ENCODE measurements at places on chromosomes 6 and 20.

GRCh38 chr6:110183292-110183885 lies 3.2 kb downstream of the CDC40 start:
- no peak for DNase-seq

DNA sequence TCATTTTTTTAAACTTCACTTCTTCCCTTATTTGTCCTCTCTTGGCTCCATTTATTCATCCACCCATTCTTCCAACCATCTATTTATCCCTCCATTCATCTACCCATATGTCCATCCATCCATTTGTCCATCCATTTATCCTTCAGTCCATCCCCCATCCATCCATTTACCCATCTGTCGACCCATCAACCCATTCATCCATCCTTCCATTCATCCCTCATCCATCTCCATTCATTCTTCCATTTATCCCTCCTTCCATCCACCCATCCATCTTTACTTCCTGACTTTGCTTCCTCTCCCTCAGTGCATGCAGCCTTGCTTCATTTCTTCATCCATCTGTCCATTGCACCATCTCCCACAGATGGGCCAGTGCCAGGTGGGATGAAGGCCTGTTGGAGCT lies 1.8 kb downstream of the CST11 start:
- no peak for DNase-seq

DNA sequence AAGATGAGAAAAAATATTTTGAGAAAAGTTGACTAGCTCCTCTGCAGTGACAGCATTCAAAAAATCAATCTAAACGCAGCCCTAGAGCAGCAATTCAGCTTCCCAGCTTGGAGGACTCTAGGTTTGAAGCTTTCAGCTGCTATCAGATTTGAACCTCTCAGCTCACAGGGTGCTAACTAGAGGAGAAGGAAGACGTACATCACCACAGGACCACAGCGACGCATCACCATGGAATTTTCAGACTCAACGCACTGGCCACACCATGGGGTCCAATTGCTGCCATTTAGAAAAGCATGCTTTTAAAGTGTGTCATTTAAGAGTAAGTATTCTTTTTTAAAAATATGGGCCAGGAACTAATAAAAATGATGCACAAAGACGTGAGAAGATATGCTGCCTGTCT lies 45.0 kb upstream of the FUCA2 start:
- no peak for DNase-seq

- DNase-seq = no peak
Measured at GRCh38 chr6:128346569-128346968, 173.8 kb downstream of the PTPRK start.

DNA sequence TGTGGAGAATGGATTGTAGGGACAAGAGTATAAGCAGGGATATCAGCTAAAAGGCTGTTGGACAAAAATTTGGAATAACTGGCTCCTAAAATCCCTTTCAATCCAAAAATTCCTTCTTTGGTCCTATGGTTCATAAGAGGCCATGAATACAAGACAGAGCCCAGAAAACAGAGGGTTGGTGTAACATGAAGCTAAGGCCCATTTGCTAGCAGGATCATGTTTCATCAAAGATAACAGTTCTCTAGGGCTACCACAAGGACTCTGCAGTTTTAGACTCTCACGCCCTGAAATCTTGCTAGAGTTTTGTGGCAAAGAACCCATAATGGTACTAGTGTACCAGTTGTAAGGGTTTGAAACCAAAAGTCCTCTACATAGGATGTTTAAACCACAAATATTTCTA lies 327.8 kb upstream of the TBX18 start:
- no peak for DNase-seq

DNA sequence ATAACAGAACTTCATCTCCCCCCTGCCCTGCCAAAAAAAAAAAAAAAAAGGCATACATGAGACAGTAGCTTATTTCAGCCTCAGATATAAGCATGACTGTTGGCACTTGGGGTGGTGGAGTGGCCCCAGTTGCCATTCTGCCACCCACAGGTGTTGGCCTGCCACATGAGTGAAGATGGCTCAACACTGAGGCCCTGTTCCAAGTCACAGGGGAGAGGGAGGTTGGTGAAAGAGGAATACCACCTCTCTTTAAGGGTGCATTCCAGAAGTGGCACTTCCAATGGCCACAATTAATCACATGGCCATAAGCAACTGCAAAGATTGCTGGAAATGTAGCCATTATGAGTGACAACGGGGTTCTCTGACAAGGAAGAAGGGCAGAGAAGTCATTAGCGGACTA lies 61.9 kb upstream of the JARID2 start:
- no peak for DNase-seq

- DNase-seq = no peak
Measured at GRCh38 chr6:36793296-36793912, 45.8 kb downstream of the CPNE5 start.

- DNase-seq = no peak
Measured at GRCh38 chr20:49823152-49823847, 10.7 kb downstream of the SLC9A8 start.

GRCh38 chr20:8631271-8631670 lies 437.6 kb upstream of the PLCB4 start:
- no peak for DNase-seq

DNA sequence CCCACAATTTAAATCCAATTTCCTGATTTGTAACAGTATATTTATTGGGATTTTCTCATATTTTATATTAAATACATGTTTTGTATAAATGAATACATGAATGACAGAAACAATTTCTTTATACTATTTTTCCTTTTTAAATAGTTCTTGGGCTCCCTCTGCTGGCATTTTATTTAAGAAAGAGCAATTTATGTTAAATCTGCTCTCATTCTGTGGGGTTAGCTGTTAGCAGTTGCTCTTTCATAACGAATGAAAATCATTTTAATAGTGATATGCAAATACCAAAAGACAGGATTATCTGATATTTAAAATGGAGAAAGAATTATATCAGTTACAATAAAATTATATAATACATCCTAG lies 118.3 kb downstream of the RALGAPA2 start:
- DNase-seq = no peak

GRCh38 chr6:44742201-44742600 lies 354.7 kb downstream of the CDC5L start:
- DNase-seq = no peak

DNA sequence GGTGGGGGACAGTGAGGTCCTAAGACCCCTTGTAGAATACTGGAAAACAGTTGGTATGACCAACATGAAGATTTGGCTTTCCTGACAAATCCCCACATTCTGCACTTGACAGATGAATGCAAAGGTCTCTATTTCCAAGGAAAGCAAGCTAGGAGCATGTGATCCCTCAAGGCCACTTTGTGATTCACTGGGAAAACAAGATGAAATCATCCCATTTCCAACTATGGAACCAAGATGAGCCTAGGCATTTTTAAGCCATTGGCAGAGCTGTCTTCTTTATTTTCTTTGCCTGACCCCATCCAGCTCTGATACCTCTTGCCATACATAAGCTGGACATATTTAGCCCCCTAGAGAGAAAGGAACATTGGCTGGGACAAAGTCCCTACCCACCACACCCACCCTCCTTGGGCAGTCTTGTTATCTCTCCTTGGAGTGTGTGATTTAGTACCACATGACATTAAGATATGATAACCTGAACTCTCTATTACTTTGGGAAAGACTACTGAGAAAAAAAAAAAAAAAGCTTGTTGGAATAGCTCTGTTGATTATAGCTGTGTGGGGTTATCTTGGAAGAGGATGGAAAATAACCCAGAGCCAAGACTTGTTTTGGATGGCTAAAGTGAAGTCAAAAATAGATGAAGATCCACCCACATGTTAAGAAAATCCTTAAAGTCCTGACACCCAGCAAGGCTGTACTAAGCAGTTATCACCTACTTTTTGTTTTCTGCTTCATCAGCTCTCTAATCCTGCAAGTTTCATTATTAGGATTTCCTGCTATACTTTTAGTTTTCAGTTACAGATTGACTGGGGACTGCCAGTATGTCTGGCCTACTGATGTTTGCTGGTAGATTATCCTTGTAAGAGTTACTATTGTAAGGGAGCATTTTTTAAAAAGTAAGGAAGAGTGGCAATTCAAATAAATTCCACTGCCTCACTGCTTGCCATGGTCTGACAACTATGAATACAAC lies 90.1 kb upstream of the PREP start:
- DNase-seq = no peak

GRCh38 chr6:116215414-116215813 lies 38.5 kb downstream of the TSPYL4 start:
- no peak for DNase-seq

- no peak for DNase-seq
Measured at GRCh38 chr20:45976086-45976485, 4.1 kb upstream of the ZNF335 start.

DNA sequence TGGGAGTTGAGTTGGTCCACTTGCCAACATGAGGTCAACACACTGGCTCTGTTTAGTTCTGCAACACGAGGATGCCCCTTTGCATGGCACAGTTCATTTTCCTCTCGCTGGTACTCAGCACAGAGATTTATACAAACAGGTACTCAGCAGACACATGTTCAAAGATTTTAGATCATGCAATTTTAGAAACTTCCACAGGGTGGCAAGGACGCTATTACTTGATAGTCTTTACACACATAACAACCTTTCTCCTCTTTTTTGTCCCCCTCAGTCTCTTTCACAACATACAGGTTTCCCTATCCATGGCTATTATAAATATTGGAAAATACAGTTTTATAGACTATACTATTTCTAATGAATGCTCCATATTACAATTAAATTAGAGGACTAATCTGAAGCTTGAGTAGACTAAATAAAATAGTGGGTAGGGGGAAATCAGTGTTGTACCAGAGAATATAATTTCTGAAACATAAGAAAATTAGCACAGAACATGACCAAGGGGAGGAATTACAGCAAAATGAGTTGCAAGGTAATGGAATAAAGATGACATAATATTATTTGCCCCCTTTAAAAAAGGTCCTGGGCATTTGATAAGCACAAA lies 331.8 kb upstream of the BTBD3 start:
- no peak for DNase-seq

DNA sequence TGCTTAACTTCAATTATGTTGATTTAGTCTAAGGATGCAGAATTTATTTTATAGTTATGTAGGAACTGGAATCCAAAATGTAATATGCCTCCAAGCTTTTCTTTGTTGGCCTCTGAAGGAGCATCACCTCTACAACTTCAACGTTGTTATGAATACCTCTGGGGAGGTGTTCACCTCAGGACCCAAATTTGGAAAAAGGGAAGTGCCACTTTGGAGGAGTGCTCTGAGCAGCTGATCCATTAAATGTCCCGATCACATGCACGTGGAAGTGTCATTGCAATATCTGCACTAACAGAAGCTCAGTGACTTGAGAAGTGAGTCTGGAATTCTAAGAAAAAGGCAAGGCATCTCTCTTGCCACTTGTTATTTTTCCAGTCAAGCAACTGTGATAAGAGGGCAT lies 22.2 kb upstream of the SLC17A3 start:
- no peak for DNase-seq

DNA sequence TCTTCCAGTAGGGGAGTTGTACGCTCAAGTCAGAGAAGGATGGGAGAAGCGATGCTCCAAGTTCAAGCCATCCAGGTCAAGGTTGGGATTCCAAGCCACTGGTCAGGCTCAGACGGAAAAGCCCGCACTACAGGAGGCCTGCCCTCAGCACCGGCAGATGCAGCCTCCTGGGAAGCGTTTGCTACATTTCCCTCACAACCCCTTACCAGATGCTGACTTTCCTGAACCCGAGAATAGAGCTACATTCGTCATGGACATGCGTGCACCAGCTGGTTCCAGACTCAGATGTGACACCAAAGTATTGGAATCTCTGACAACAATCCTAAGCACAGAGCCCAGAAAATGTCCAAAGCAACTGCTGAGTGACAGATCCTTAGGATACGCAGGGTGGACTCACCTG lies 174.8 kb downstream of the SASH1 start:
- DNase-seq = no peak

DNA sequence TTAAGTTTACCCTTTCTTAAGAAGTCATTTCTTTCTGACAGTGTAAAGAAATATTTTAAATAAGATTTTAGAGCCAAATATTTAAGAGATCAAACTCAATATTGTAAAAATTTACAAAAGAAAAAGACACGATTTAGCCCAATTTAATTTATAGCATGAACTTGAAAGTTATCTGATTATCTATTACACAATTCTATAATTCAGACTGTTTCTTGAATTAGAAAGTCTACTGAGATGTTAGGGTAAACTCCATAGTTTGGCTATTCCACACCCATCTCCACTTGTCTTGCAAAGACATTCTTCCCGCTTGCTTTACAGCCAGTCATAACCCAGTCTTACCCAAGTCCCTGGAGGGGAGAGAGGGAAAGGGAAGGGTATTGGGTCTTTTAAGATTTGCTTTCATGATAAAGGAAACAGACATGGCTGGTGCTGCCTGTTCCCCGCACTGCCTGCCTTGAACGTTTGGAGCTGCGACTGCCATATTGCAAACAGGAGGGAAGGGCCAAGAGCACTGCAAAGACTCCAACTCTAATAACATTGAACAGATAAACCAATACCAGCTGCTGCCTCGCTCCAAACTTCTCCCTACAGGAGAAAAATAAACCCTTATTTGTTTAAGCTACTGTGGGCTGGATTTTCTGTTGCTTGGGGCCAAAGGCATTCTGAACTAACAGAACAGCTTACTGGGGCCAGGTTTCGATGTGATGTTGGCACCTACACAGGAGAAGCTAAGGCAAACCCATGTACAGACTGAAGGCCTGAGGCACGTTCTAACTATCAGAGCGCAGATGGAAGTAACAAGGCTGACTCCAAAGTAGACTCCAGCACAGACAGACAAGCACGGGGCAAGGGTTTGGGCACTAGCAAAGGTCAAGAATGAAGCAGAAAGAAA lies 552.3 kb upstream of the JARID2 start:
- no peak for DNase-seq

DNA sequence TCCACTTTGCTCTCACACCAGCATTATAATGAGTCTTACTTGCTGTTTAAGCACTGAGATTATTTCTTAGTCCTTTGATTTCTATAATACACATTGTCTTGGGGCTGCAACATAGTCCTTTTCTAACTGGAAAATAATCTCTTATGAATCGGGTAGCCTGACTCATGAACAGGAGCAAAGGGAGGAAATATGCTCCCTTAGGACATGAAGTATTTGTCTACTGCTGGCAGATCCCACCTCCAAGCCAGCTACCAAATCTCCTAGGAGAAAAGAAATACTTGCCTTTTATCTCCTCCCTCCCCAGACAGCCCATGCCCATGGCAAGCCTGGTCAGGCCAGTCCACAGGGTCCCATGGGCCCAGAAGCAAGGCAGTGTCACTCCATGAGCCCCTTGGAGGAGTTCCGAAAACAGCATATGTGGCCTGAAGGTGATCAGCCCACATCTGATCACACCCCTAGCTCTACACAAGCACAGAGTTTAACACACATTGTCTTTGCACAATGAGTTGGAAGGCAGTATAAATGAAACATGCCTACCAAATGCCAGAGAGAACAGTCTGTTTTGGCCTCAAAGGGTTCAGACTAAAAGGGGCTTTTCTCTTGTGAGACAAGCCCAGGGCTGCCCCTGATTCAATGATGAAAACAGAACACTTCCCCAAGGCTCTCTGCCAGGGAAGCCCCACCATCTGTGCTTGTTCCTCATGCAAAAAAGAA lies 37.1 kb upstream of the SLC4A11 start:
- DNase-seq = no peak

- peak; percentile 20 for DNase-seq
Measured at GRCh38 chr6:136791296-136792094, 782 bp downstream of the MAP3K5 start.

Measured in activated gamma-delta T cell treated with anti-CD3 and anti-CD28 coated beads, Interleukin-2, amount 50 U/mL, for 16 hours (primary cell).